ENCODE measurements at places on chromosomes 1 and 21.

- DNase-seq, result no peak
Measured at GRCh38 chr1:118984086-118984721, 3.9 kb downstream of the TBX15 start.

GRCh38 chr1:108000184-108000583 is 35.2 kb upstream of the VAV3 start:
- DNase-seq, result no peak

GRCh38 chr1:101241485-101242225 is 4.8 kb downstream of the S1PR1 start:
- DNase-seq, result no peak

- no peak for DNase-seq
Measured at GRCh38 chr1:151054971-151055547, 4.4 kb downstream of the CDC42SE1 start.

DNA sequence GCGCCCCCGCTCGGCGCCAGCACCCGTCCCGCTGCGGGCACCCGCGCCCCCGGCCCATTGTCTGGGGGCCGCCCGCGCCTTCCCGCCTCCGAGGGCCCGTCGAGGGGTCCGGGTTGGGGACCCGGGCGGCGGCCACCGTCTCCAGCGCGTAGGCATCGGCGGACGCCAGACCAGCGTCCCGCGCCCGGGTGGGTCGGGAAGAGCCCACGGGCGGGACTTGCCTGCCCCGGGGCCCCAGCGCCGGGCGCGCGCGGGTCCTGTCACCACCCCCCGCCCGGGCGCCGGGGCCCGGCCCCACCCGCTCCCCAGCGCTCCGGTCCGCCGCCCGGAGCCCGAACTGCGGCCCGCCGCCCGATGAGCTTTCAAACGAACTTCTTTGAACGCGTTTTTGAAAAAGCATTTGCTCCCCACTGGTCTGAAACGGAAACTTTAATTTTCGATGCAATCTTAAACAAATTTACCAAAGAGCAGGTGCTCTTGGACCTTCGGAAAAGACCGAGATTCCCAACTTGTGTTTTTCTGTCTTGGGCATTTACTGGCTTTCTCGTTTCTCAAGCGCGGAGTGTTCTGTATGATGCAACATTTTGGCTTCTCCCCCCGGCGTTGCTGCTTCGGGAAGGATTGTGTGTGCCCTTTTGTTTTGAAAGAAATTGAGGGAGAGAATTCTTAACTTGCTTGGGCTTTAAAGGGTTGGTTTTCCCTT is 615 bp downstream of the CLIC4 start:
- DNase-seq, result no peak

- no peak for DNase-seq
Measured at GRCh38 chr1:178541829-178542553, 29.1 kb downstream of the TEX35 start.

DNA sequence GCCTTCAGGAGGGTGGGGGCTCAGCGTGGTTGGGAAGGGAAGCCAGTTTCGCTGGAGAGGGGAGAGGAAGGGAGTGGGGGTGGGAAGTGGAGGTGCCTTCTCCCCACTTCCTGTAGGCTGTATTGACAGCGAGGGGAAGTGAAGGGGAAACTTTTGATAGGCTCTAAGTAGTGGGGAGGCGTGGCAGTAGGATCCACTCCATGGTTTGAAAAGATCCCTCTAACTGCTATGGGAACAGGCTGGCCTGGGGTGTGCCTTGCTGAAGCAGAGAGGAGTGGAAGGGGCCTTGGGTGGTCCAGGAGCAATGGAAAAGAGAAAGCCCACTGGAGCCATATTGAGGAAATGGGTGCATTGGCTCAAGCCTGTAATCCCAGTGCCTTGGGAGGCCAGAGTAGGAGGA is 20.2 kb downstream of the C1orf115 start:
- no peak for DNase-seq

- no peak for DNase-seq
Measured at GRCh38 chr1:165738794-165739193, 29.9 kb downstream of the TMCO1 start.

GRCh38 chr1:235784950-235785349 is 81.8 kb downstream of the LYST start:
- DNase-seq, result no peak

- DNase-seq, result no peak
Measured at GRCh38 chr1:19024532-19024931, 68.1 kb upstream of the IFFO2 start.

DNA sequence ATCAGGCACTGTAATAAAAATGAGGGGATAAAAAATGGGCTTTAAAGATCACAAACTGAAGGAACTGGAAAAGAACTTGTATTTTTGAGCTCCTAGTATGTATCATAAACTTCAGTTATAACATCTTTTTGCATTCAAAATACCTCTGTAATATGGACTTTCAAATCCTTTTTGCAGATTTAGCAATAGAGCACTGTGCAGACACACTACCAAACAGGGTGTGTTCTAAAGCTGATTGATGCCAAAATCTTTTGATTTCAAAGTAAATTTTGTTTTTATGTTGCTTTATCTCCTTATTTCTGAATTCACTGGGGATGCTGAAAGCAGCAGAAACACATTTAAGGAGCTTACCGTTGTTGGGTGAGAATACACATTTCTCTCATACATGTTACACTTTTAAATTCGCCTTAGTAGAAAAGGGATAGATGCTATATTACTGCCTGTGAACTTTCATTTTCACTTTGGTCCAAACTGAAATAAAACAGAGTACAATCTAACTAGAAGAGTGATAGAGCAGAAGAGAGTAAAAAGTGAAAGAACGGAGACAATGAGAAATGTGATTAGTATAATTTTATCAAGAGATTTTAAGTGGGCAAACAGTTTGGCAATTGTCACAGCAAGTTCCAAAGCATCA is 1126.6 kb downstream of the BRINP3 start:
- no peak for DNase-seq

GRCh38 chr21:16037421-16037955 is 307.7 kb downstream of the USP25 start:
- no peak for DNase-seq

DNA sequence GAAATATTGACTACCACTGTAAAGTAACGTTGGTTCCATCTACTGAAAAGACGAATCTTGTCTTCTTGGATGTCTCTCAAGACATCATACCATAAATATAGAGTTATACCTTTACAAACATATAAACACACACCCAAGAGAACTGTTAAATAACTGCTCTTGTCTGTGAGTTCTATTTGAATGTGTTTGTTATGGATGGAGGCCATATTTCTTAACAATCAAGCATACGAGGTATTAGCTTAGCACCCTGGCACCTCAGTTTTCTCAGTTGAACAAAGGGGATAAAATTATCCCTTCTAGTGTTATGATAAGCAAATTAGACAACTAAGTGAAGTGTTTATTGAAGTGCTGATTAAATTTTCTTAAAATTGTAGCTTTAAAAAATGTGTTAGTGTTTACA is 336.6 kb upstream of the ZRANB2 start:
- DNase-seq, result no peak
